ENCODE measurements at places on chromosomes 4 and X.

DNA sequence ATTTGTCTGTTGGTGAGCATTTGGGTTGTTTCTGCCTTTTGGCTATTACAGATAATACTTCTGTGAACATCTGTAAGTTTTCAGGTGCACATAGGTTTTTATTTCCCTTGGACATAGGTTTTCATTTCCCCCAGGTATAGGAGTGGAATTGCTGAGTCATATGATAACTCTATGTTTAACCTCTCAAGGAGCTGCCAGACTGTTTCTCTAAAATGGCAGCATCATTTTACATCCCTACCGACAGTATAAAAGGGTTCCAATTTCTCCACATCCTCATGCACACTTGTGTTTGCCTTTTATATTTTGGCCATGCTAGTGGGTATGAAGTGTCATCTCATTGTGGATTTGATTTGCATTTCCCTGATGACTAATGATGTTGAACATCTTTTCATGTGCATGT, 53.5 kb downstream of the TMEM164 start:
- no peak for DNase-seq

GRCh38 chr4:183876268-183876934, 28.7 kb upstream of the STOX2 start:
- DNase-seq: peak; percentile 15

DNA sequence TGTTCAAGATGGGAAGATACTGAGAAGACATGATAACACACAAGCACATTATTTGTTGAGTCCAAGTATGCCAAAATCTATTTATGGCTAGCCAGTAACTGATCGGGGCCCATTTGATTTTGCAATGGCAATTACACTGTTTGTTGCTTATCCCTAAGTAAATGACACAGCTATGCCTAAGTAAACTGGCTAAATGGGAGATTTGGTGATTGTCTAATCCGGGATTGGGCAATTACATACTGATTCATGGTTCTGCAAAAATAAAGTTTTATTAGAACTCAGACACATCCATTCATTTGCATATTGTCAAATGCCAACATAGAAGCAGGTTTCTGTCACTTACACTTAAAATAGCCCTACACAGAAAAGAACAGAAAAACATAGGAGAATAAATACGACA, 140.2 kb upstream of the TBL1X start:
- no peak for DNase-seq

DNA sequence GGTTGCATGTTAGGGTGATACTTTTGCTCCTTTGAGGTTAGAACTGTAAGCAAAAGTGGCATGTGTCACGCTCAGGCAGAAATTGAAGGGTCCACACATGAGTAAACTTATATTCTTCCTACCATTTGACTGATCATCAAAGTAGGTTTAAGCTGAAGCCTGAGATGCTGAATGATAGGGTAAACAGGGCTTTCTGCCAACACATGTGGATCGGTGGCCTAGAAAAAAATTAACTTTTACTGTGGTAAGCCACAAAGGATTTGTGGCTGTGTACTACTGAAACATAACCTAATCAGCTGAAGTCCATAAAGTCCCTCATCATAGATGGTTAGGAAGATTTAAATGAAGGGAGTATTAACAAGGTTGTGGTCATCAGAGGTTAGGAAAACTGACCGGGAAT, 1070.1 kb downstream of the STPG2 start:
- DNase-seq: peak; percentile 11

DNA sequence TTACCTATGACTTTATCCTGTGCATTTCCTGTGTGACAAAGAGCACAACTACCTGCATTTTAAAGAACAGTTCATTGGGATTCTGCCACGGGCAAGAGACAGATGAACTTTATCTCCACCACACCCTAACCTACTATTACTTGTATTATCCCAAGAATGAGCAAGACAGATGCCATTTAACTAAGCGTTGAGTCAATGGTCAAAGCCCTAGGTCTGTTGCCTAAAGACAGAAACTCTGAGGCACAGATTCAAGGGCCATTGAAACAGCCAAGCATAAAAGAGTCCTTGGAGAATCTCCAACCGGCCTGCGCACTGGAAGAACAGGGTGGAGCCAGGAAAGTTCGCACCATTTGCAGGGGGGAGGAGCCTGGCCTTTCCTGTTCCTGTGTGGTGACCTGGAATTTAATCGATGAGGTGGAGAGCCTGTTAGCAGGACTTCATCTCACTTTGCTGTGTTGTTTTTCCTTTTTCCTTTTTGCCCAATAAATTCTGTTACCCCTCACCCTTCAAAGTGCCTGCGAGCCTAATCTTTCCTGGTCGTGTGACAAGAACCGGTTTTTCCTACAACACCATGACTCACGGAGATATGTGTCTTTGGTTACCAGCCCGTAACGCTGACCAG, 146.4 kb upstream of the DIAPH2 start:
- DNase-seq: no peak

- DNase-seq: no peak
Measured at GRCh38 chrX:9765072-9765736, 443 bp downstream of the GPR143 start.

GRCh38 chrX:110216027-110216426, 101.9 kb downstream of the AMMECR1 start:
- no peak for DNase-seq

GRCh38 chr4:38185406-38186144, 225.4 kb downstream of the PTTG2 start:
- no peak for DNase-seq

DNA sequence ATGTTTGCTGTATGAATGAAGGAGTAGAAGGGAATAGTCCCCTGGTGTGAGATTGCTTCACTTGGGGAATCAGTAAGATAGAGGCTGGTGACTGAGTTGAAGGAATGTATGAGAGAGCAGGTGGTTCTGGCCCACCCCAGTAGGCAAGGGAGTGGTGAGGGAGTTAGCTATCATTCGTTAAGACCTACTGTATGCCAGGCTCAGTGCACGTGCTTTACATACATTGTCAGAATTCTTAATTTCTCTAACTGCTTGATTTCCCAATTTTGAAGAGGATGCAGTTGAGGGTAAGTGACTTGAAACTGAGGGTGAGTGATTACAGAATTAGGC, 700 bp downstream of the VMA21 start:
- peak; percentile 48 for DNase-seq

DNA sequence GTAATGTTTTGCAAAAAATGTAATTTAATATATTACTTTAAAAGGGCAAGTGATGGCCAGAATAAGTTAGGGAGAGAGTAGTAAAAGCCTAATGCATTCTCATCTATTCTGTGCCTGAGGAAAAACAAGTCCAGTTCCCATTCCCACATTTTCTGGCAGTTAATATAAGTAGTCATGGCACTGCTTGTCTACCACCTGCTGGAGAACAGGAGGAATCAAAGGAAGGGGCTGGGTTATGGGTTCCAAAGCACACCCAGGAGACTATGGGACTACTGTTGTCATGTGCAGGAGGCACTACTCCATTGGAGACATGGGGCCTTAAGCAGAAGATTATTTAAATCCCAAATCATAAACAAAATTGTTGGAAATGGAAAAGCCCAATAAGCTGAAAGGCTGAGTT, 2618.6 kb downstream of the ARAP2 start:
- no peak for DNase-seq

DNA sequence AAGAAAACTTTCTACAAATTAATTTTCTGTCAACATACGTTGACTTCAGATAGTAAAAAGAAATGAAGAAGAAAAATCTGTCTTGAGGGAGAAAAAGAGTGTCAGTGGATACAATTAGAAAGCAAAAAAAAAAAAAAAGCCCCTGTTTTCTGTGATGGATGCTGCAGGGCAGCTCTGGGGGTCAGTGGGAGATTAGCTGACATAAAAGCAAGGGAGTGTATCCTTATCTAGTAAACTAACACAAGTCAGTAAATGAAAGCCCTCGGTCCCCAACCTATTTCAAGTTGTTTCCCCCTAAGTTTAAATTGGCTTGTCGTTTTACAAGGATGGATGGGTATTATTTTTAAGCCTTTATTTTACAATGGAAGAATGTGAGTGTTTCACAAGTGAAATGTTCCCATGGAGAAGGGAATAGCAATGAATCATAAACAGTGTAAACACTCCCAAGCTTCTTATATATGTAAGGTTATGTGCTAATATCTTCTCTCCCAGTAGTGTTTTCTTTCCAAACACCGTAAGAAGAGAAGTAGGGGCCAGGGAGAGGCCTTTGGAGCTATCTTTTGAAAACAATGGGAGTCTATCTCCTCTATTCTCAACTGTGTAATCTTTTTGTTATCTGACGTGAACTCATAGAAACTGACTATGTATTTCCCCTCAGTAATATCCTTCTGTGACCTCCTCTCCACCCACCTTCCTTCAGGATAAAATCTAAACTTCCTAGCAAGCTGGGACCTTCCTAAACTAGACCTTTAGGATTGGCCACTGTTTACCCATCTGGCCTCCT, 347.7 kb downstream of the FBXO8 start:
- no peak for DNase-seq

- no peak for DNase-seq
Measured at GRCh38 chr4:115357776-115358175, 244.4 kb upstream of the NDST4 start.

DNA sequence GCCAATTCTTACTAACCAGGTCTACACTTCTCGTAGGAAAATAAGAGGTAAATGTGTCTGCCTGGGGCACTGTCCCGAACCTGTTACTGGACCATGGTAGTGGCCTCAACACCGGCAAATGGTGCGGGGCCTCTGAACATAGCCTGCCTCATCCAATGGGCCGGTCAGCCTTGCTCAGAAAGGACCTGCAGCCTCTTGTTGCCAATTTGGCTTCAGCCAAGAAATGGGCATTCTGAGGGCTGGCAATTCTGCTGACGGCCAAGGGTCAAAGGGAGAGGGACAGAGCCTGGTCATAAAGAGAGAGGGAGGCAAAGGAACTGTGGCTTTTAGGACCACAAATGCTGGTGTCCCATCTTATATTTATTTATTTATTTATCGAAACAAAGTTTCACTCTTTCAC, 69.5 kb upstream of the ATP6AP2 start:
- no peak for DNase-seq

- DNase-seq: no peak
Measured at GRCh38 chr4:1842993-1843448, 12.9 kb downstream of the LETM1 start.

GRCh38 chr4:73822389-73822788, 14.1 kb upstream of the CXCL6 start:
- DNase-seq: no peak

- no peak for DNase-seq
Measured at GRCh38 chrX:154025230-154025629, 5.5 kb upstream of the IRAK1 start.

DNA sequence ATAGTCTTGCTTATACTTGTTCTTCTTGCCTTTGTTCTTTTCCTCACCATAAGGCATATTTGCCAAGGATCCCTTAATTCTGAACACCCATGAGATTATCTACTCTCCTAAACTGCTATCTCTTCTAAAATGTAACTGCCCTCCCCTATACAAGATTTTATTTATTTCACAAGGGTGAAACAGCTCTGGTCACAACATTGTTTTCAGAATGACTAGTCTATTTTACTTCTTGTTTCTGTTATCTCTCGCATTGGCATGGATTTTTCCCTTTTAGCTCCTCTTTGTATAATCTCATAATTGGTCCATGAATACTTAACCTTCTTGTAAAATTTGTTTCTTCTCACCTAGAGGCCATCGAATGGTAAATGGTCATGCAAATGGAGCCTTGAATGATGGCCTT, 17.2 kb upstream of the COL25A1 start:
- no peak for DNase-seq

DNA sequence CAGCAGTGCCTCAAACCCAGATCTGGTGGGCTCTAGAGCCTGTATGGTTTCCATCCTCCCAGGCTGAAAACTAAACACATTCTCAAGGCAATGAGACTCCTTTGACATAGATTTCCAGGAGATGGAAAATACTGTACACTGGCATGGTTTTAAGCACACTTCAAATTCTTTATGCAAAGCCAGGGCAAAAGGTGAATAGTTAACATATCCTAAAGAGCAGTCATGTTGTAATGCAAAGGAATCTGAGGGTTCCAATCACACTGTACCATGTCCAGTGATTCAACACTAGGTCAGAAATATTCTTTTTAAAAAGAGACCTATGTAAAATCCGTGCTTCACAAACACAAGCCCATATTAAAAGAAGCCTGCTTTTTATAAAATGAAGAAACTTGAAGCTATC, 195.3 kb downstream of the QDPR start:
- DNase-seq: no peak

GRCh38 chr4:145956288-145956890, 17.8 kb upstream of the ZNF827 start:
- peak; percentile 79 for DNase-seq

DNA sequence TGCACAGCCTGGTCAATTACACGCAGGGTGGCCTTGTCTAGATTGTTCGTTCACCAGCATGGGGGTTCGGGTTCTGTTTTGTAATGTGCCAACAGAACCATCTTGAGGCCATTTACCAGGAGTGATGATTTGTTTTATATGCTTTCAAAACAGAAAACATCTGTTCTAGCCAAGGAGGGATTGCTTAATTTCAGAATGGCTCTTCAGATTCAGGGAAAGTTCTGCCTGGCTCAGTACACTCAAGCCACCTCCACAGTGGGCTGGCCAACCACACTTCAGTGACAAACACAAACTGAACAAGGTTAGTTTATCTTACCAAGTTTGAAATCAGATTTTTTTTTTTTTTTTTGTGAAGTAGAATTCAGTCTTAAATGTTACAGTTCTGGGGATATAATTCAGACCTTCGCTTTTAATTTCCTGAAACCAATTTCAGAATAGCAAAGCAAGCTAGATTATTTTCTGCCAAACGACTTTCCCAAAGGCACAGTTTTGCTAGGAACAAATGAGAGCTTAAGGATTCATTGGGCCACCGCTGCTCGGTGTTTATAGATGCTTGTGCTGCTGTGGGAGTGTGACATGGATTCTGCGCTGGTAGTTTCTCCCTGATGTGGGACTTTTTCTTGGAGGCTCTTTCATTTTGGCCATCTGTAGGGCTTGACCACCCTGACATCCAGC, 23.4 kb downstream of the SMS start:
- DNase-seq: no peak

DNA sequence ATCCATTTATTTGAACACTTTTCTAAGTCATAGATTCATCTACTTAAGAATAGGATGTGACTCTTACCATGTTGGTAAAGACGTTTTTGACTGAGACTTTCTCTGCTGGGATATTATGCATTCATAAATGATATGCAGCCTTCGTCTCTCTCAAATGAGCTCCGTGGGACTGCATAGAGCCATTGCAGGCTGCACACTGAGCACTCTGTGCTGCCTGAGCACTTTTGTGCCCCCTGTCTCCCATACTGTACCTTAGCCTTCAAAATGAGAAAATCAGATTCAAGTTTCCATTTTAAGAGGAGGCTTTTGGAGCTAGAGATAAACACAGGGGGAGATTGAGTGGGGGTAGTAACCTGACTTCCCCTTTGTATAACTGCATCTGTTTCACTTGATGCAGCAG, 433.6 kb downstream of the ZIC3 start:
- DNase-seq: no peak

DNA sequence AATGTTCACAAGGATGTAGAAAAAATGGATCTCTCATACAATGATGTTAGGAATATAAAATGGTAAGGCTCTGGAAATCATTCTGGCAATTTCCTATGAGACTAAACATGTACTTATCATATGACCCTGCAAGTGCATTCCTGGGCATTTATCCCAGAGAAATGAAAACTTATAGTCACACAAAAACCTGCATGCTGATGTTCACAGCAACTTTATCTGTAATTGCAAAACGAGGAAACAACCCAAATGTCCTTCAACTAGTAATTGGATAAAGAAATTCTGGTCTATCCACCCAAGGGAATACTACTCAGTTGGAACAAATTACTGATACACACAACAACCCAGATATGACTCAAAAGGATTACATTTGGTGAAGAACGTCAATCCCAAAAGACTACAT, 14.5 kb downstream of the ZCCHC18 start:
- DNase-seq: no peak

Data from hematopoietic multipotent progenitor cell treated with erythropoietin and hydrocortisone succinate and interleukin-3 and kit ligand, for 6 days (in vitro differentiated cells).